T-cell (primary cell): ENCODE measurements at places on chromosomes 2 and 18. TPM values are rescaled to one million over a fixed set of nuclear protein-coding genes. Genes with fewer than 3 reads are reported as not detected.
A peak's percentile ranks its signal among the peaks of the same experiment; 100 is the strongest.

- H3K36me3 ChIP-seq, result no peaks in the 10 kb centered on the region
- H3K4me3 ChIP-seq, result no peak overlapping the region
- H3K27ac ChIP-seq, result no peak overlapping the region
- no peak for DNase-seq
- peaks cover 13% of the 10 kb centered on the region for H3K4me1 ChIP-seq
Observed at GRCh38 chr18:44702594-44702993, 21.9 kb downstream of the SETBP1 start.

DNA sequence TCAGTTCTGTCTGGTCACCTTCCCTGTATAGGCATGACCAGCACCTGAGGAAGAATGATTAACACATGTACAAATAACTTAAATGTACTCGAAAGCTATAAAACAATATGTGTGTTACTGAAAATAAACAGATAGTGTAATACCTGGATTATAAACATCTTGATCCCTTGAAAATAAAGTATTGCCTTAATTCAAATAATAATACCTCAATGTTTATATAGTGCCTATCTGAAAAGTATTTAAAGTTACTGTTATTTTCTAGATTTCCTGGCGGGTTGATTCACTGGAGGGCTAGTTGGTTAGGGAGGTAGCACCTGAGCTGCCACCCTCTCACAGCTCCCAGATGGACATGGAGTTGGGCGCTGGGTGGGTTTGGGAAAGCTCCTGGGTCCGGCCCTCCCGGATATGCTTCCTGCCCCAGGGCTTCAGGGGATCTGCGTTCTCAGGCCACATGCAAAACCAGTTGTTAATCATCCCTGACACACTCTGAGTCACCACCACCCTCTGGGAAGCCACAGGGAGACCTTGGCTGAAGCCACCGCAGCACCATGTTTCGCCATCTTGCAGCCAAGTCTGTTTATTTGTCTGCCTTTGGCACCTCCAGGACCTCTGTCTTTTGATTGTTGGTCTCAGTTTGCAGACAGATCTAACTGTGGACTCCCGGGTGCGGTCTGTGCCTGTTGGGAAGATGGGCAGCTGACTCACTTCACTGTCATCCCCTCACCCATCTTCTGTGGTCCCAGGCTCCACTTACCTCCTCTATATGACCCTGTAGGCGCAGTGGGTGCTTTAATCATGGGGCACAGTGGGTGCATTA lies 35.3 kb downstream of the RAB31 start:
- no peaks in the 10 kb centered on the region for H3K36me3 ChIP-seq
- H3K4me1 ChIP-seq, result no peaks in the 10 kb centered on the region
- no peak overlapping the region for H3K4me3 ChIP-seq
- peaks cover 24% of the 10 kb centered on the region for H3K27me3 ChIP-seq

DNA sequence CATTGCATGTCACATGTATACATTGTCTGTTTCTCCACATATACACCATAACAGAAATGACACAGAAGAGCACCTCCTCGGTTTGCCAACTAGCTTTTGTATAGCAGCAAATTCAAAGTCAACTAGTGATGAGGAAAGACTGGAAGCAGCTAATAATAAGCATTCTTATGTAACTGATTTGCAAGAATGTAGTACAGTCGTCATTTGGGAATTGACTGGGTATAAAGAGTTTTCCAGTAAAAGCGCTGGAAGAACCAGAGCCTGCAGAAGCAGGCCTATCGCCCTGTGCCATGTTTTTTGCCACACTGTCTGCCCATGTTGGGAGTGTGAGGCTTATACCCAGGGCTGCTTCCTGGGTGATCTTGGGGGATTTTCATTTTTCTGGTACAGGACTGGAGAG lies 310.6 kb downstream of the GBX2 start:
- no peak overlapping the region for H3K4me3 ChIP-seq
- H3K4me1 ChIP-seq, result no peaks in the 10 kb centered on the region
- no peak overlapping the region for H3K27ac ChIP-seq

DNA sequence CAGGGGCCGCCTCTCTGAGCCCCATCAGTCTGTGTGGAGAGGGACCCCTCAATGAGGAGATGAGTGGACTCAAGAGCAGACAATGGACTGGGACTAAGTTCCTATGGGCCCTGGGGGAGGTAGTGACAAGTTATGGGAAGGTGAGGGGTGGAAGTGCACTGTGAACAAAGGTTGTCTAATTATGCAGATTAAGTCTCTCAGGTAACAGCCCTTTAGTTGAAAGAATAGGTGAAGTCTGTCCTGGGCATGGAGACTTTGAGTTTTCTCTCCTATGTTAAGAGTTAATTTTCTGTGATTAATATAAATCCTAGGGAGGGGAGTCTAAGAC lies 243.8 kb downstream of the FAM210A start:
- H3K4me3 ChIP-seq, result no peak overlapping the region
- H3K36me3 ChIP-seq, result peaks cover 13% of the 10 kb centered on the region
- no peak overlapping the region for H3K27ac ChIP-seq
- H3K4me1 ChIP-seq, result no peaks in the 10 kb centered on the region

GRCh38 chr2:230893338-230893737 lies 28.6 kb downstream of the ITM2C start:
- H3K27ac ChIP-seq, result no peak overlapping the region
- no peak for DNase-seq
- H3K4me3 ChIP-seq, result no peak overlapping the region
- H3K27me3 ChIP-seq, result no peaks in the 10 kb centered on the region
- H3K36me3 ChIP-seq, result no peaks in the 10 kb centered on the region
- H3K4me1 ChIP-seq, result peaks cover 3% of the 10 kb centered on the region

GRCh38 chr2:106876699-106877098 lies 9.3 kb downstream of the ST6GAL2 start:
- H3K4me3 ChIP-seq, result no peak overlapping the region
- H3K27ac ChIP-seq, result no peak overlapping the region
- H3K27me3 ChIP-seq, result no peaks in the 10 kb centered on the region

DNA sequence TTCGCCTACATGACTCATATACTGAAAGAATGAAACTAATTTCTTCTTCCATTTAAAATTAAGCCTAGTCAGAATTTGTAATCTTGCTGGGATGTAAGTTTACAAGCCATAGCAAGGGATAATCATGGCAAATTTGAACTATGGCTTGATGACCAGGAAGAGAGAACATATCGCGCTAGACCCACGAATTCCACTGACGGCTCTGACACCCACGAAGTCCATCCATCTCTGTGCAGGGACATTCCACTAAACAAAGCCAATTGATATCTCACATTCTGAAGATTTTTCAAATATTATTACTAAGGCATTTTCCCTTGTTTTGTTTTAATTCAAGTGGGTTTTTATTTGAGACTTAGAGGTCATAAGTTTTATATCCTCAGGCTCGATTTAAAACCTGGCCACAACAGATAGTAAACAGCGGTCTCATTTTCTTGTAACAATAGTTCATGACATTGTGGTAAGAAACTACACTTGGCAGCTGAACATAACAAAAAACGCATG lies 113.0 kb downstream of the QPCT start:
- peaks cover 21% of the 10 kb centered on the region for H3K4me1 ChIP-seq
- H3K27me3 ChIP-seq, result no peaks in the 10 kb centered on the region
- H3K4me3 ChIP-seq, result no peak overlapping the region

DNA sequence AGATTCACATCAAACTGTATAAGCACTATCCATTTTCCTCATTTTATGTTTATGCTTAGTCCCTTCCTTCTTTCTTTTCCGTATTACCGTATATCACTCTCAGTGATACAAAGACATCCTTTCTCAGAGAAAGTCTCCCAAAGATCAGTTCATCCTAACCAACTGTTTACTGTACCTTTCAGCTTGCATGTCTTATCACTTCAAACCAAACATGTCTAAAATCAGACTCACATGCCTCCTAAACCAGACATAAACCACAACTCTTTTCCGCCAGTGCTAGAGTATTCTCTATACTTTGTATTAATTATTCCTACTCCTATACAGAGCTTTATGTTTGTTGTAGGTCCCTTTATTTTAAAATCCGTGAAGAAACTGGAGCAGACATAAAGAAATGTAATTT lies 41.5 kb downstream of the KCMF1 start:
- H3K27me3 ChIP-seq, result no peaks in the 10 kb centered on the region
- H3K4me1 ChIP-seq, result peaks cover 25% of the 10 kb centered on the region

GRCh38 chr2:175880-176820 lies 87.7 kb downstream of the SH3YL1 start:
- H3K27me3 ChIP-seq, result no peaks in the 10 kb centered on the region
- peaks cover 31% of the 10 kb centered on the region for H3K4me1 ChIP-seq
- DNase-seq, result peak; percentile 61
- no peak overlapping the region for H3K4me3 ChIP-seq

DNA sequence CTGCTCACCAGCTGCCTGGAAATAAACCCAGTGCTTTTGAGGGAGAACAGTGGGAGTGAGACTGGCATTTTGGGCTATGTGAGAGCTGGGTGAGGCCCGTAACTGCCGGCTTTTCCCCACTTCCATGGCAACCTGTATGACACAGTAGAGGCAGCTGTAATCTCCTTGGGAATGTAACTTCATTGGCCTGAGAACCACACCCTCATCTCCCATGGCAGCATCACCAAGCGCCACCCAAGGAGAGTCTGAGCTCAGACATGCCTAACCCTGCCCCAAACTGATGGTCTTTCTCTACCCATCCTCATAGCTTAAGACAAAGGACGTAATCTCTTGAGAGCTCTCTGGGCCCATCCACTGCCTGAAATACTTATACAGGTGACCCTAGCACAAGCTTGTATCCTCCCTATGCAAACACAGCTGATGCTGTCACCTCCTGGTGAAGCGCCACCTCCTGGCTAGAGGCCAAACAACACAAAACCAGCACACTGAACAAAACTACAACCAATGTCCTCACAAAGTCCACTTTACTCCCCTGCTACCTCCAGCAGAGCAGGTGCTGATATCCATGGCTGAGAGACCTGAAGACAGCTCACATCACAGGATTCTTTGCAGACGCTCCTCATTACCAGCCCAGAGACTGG lies 763.4 kb upstream of the NRXN1 start:
- no peaks in the 10 kb centered on the region for H3K4me1 ChIP-seq
- no peak for DNase-seq
- H3K36me3 ChIP-seq, result no peaks in the 10 kb centered on the region
- H3K27me3 ChIP-seq, result no peaks in the 10 kb centered on the region
- no peak overlapping the region for H3K4me3 ChIP-seq

MROH2A gene
- not detected for total RNA-seq

FBXO48 gene
- 4.5 TPM for total RNA-seq

DSC3 gene
- total RNA-seq, result not detected

CFC1 gene
- total RNA-seq, result not detected
